ENCODE measurements at places on chromosomes 1 and 21.
A peak's percentile ranks its signal among the peaks of the same experiment; 100 is the strongest.

DNA sequence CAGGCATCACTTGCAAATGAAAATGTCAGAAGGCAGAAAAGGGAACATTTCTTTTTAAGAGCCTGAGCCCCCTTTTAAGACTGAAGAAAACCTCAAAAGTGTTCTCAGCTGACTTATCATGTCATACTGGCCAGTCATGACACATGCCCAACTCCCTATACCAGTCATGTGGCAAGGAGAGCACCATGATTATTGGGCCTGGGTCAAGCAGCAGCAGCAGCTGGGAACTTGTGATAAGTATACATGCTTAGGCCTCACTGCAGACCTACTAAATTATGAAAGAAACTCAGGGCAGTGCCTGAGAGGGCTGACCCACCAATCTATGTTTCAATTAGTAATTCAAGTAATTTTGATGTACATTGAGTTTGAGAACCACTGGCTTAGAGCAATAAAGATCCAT, 8.6 kb downstream of the RO60 start:
- DNase-seq: no peak

- no peak for DNase-seq
These were observed 43.9 kb upstream of the COL6A2 start for GRCh38 chr21:46054031-46054430.

DNA sequence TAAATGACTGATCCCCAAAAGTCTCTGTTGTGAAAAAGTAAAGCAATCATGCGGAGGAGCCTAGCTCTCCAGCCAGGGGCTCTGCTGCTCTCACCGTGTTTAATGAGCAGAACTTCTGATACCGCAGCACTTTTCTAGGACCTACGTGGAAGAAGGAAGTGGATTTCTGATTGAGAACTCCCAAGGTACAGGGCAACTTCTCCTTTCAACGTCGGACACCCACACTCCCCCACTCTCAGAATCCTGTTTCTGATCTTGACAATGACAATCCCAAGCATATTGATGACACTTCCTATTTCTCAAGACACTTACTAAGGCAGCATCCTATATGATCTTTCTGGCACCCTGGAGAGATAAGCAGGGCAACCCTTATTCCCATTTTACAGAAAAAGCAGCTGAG, 78.4 kb downstream of the PROX1 start:
- DNase-seq: no peak

- peak; percentile 71 for DNase-seq
These were observed at the start of gene WLS for GRCh38 chr1:68232289-68233148. WLS (minus strand) TSS chr1:68232523; CDS start chr1:68232299, 224 bp downstream.

DNA sequence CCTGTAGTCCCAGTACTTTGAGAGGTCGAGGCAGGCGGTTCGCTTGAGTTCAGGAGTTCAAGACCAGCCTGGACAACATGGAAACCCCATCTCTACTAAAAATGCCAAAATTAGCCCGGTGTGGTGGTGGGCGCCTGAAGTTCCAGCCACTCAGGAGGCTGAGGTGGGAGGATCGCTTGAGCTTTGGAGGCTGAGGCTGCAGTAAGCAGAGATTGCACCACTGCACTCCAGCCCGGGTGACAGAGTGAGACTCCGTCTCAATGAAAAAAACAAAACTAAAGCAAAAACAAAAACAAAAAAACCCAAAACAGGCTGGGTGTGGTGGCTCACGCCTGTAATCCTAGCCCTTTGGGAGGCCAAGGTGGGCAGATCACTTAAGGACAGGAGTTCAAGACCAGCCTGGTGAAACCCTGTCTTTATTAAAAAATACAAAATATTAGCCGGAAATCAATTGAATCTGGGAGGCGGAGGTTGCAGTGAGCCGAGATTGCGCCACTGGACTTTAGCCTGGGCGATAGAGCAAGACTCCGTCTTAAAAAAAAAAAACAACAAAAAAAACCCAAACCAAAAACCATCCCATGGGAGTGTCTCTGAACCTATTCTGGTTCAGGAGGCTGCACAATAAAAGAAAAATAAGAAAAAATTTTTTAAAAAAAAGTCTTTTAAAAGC, 1.7 kb upstream of the CGN start:
- no peak for DNase-seq

GRCh38 chr1:24895511-24895910, 34.6 kb downstream of the RUNX3 start:
- DNase-seq: no peak

GRCh38 chr1:21814241-21814918, 2.3 kb downstream of the LDLRAD2 start:
- no peak for DNase-seq

DNA sequence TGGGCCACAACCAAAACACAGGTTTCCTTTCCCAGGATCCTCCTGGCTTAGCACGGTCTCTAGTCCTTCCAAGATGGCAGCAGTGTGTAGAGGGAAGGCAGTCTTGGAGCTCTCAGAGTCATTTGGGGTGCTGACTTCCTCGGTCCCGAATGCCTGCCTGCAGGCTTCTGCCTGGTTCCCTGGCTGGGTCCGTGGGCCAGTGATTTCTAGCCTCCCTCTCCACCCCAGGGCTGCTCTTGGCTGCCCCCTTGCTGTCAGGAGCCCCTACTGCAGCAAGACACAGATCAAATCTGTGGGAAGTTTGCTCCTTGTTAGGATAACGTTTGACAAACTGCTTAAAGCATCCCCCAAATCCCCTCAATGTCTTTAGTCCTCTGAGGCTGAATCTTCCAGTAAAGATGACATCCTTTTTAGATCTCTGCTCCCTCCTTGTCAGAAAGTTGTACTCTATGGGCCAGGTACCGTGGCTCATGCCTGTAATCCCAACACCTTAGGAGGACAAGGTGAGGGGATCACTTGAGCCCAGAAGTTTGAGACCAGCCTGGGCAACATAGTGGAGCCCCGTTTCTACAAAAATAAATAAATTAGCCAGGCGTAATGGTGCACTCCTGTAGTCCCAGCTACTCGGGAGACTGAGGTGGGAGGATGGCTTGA, 272.5 kb downstream of the RRAGC start:
- DNase-seq: peak; percentile 22

DNA sequence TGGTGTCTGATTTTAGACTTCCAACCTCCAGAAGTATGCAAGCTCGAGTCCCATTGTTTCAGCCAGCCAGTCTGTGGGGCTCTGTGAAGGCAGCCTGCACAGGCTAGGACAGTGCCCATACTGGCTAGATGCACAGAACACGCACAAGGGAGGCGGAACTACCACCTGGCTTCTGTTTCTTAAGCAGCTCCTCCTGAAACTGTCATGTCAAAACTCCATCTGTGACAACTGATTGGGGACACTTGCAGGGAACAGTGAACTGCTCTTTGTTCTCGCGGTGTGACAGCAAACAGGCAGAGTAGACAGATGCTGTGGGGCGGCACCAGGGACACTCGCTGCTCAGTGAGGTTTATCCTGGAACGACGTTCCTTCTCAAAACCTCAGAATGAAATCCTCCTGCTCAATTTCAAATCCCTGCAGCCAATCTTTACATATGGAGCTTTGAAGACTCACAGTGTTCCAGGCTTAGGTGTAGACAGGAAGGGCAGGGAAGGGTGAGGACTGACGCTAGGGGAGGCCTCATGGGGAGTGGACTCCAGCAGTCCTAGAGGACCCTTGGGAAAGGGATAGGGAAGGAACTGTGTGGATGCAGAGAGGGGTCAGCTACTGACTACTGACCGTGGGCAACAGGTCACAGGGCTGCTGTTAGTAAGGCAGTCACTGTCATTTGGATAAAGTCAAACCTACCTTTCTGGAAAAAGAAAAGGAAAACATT, 73.8 kb downstream of the ERG start:
- DNase-seq: no peak

DNA sequence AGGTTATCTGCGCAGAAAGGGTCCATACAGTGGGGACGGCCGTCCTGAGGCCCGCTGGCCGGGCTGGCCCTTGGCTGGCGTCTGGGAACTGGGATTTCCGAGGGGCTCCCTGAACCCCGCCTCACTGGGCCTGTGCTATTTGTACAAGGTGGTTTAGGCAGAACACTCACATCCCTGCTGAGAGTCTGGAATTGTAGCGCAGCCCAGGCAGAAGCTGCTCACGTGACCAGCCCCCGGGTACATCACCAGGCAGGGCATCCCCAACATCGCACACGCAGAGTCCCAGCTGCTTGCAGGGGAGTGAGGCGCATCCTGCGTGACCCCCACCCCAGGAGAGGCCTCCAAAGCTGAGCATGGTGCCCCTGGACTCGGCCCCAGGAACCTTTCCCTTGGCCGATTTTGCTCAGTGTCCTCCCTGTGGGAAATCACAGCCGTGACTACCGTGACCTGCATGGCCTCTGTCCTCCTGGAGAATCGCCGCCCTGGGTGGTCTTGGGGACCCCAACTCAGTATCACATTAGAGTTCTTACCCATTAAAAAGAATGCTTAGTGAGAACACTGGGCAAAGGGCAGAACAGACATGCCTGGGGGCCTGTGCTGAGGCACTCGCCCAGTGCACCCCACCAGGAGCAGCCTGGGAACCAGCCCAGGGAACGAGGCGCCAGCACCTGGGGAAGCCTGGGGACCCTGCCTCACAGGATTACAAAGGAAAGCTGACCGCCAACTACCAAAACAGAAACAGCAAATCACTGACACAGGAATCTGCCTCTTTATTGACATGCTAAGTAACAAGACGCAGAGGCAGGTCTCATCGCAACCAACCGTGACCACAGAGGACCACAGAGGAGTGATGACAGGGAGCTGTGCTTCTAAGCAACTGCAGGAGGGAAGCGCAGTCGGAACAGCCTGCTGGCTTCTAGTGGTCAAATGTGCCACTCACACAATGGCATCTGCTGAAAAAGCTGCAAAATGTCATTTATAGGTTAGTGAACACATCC, 33.5 kb downstream of the UBE2G2 start:
- no peak for DNase-seq

- no peak for DNase-seq
These were observed 296.7 kb downstream of the ZNF326 start for GRCh38 chr1:90291431-90292216.

DNA sequence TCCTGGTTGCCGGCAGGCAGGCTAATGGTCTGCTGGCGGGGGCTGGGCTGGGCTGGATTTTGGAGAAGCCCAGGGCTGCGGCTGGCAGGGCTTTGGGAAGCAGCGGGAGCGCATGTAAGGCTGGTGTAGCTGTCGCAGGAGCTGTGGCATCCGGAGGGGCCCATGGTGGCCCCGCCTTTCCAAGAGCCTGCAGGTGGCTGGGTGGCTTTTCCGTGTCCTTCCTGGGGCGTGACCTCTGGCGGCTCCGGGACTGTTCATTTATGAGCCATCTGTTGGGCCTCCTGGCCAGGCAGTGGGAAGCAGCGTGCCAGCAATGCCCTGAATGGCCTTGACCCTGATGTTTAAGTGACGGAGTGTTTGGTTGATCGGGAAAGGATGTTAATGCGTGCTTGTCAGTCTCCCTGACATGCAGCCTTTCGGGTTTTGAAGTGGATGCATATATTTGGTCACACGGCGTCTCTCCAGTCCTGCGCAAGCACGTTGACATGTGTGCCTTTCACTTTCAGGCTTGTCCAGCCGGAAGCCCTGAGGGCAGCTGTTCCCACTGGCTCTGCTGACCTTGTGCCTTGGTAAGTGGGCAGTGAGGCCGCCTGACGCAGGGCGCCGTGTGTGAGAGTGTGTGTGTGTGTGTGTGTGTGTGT, 38.5 kb downstream of the AGPAT3 start:
- DNase-seq: no peak

DNA sequence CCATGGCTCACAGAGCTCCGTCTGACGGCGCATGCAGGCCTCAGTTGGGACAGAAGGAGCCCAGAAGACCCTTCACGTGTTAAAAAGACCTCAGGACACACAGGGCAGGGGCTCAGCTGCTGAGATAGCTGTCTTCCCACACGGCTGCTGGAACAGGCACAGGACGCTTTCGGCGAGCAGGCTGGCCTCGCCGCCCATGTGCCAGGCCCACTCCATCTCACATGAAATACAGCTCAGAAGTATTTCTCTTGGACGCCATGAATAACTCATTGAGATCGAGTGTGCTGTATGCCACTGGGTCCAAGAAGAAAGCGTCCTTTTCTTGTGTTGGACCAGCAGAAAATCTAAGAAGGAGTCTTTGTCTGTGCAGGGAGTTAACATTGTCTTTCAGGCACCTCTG, 69.6 kb downstream of the SIM2 start:
- no peak for DNase-seq

DNA sequence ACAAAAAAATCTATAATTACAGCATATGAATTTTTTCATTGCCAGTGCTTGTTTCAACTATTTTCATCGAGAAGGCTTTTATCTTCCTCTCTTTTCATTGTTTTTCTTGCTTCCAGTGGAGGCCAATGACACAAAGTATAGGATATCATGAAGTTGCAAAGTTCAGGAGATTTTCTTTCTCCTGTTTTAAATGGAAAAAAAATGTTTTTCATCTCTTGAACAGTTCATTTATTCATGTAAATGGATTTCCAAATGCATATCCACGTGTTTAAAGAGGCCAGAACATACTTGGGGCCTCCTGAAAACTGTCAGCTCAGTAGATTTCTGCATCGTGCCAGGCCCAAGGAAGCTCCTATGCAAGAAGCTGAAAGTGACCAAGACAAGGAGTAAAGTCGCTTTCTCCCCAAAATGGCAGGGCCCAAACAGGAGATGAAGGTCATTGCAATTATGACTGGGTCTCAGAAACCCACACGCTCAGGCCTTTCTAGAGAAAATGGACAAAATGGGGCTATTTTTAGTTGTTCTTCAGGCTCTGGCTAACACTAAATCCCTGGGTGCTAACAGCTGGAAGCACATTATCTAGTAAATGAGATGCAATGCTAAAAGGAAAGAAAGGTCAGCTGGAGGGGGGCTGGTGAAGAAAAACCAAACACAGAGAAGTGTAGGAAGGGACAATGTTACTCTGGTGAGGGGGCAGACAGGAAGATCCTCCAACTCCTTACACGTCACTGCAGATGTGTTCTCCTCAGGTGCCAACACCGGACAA, 136.9 kb upstream of the C8B start:
- no peak for DNase-seq

DNA sequence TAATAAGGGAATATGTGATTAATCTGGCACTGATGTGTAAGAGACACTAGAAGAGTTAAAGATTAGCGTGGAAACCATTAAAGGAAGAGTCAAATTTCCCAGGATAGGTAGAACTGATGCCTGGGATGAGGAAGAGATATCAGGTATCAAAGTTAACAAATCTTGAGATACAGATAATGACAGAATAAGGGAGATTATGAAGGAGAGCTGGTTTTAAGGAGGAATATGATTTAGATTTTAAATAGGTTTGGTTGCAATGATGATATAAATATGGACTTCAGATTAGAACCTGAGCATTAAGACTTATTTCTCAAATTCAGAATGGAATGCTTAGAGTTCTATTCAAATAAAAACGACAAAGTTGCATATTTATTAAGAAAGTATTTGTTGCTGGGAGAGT, 26.2 kb downstream of the MAGI3 start:
- DNase-seq: no peak
